MCF 10A (cell line): ENCODE measurements at places on chromosomes 16 and 17. TPM values are rescaled to one million over a fixed set of nuclear protein-coding genes. Genes with fewer than 3 reads are reported as not detected.

CHP2 gene
- total RNA-seq: not detected in 2 replicates

HOXB9 gene
- total RNA-seq: 1.4 and 2.5 TPM in 2 replicates

PYCARD gene
- total RNA-seq: 0.47 and 0.76 TPM in 2 replicates

KRTAP1-1 gene
- total RNA-seq: not detected in 2 replicates

DPEP1 gene
- total RNA-seq: 0.29 and 0.82 TPM in 2 replicates

MYH10 gene
- total RNA-seq: 43.0 and 43.4 TPM in 2 replicates

SPN gene
- not detected in 2 replicates for total RNA-seq

C16orf89 gene
- total RNA-seq: not detected in 2 replicates

RAPGEFL1 gene
- total RNA-seq: 4.9 and 5.6 TPM in 2 replicates

CD300H gene
- not detected in 2 replicates for total RNA-seq

PCYT2 gene
- 26.5 and 26.8 TPM in 2 replicates for total RNA-seq

RNF112 gene
- total RNA-seq: 0.25 TPM in 1 of 2 replicates, not detected in the other

CRAMP1 gene
- 21.8 and 26.3 TPM in 2 replicates for total RNA-seq

KRTAP9-2 gene
- not detected in 2 replicates for total RNA-seq

TBX4 gene
- total RNA-seq: not detected in 2 replicates

ERBB2 gene
- 33.3 and 33.7 TPM in 2 replicates for total RNA-seq

NOG gene
- total RNA-seq: 1.1 and 1.7 TPM in 2 replicates

TBCD gene
- total RNA-seq: 66.8 and 76.2 TPM in 2 replicates

PRR29 gene
- total RNA-seq: not detected in 2 replicates

SOST gene
- total RNA-seq: not detected in 2 replicates

KRT40 gene
- not detected in 2 replicates for total RNA-seq

KRTAP9-4 gene
- not detected in 2 replicates for total RNA-seq

SBK1 gene
- 0.14 and 0.25 TPM in 2 replicates for total RNA-seq

SP6 gene
- 1.2 and 1.5 TPM in 2 replicates for total RNA-seq

QRICH2 gene
- 0.56 and 3.2 TPM in 2 replicates for total RNA-seq

MT1G gene
- not detected in 2 replicates for total RNA-seq

FBXO39 gene
- 1.4 and 1.7 TPM in 2 replicates for total RNA-seq

KRTAP2-1 gene
- not detected in 2 replicates for total RNA-seq

IGSF6 gene
- not detected in 2 replicates for total RNA-seq

SLC2A4 gene
- not detected in 2 replicates for total RNA-seq

SPNS2 gene
- total RNA-seq: not detected in 2 replicates

FOXC2 gene
- 16.8 and 22.5 TPM in 2 replicates for total RNA-seq

MYH13 gene
- total RNA-seq: not detected in 2 replicates
